NCI-H526 treated with DMSO at 0.1 percent for 48 hours (cell line): ENCODE measurements at places on chromosomes 12 and 14.
A peak's percentile ranks its signal among the peaks of the same experiment; 100 is the strongest.

DNA sequence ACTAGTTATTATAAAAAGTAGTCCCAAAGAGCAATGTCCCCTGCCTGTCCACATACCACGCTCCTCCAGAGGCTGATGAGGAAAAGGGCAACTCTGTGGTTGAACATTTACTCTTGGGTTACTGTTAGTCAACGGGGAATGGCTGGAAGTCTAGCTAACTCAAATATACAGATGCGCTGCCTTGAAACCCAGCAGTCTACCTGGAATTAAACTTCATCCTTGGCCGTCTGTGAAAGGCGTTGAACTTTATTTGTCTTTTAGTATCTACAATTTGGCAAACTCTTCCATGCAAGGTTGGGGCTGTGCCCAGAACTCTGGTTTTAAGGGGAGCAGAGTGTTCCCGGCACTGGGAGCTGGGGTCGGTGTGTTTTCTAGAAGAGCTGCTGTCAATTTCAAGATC, 3.9 kb upstream of the MEG3 start:
- DNase-seq = no peak

DNA sequence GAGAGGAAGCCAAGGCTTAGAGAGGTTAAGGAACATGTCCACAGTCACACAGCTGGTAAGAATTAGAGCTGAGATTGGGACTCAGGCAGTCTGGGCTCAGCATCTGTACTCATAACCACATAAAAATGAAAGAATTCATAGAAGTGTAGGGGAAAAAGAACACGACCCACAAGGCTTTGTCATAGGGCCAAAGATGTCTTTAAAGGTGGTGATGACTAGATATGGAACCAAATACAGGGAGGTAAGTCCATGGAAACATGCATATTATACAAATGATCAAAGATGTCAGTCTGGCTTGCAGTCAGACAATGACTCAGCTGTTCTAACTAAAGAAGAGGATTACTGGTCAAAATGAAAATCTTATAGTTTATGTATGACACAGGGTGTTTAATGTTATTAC, 7.2 kb upstream of the SSPN start:
- no peak for DNase-seq

GRCh38 chr12:85809500-85809899, 26.7 kb downstream of the RASSF9 start:
- no peak for DNase-seq

GRCh38 chr14:68632054-68632895, 160.6 kb downstream of the ZFP36L1 start:
- no peak for DNase-seq

DNA sequence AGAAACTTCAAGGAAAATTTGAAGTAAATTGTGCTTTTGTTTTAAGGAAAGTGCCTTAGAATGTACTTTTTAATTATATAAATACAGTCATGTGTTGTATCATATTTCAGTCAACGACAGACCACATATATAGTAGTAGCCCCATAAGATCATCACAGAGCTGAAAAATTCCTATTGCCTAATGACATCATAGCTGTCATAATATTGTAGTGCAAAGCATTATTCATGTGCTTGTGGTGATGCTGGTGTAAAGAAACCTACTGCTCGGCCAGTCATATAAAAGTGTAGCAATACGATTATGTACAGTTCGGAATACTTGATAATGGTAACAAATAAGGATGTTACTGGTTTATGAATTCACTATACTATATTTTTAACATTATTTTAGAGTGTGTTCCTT, 198.9 kb upstream of the SLC16A7 start:
- DNase-seq = no peak

DNA sequence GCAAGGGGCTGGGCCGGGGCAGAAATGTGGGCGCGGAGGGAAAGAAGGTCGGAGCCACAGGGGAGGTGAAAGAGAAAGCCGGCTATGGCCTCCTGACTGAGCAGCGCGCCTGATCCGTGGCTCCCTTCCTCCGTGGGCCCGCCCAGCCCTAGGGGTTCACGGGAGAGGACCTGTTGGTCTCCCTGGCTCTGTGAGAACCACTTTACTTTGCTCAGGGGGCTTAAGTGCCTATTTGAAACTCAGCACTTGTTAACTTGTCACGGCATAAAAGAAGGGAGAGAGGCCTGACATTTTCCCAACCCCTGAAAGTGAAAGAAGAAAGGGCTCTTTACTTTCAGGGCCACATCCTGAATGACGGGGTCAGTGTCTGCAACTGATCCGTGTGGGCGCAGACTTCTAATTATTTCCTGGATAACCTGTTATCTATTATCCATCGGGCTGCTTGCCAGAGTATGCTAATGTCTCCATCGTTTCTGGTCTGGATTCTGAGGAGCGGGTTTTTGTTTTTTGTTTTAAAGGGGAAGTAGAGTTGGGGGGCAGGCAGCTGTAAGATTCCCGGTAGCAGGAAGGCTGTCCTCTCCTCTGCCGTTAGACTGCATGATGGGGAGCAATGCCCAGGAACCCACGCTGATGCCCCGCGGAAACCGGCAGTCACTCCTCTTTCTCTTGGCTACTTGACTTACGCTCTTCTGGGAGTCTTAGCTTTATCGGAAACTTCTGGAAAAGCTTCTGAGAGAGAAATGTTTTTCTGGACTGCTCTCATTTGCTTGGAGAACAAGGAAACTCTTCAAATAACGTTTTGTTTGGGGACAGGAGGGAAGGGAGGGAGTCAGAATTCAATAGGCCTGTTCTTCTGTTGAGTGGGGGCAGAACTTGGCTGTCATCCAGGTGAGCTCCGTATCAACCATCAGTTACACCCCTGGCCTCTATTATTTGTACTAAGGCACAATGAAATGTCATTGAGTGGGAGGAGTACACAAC, 127.7 kb upstream of the MAX start:
- DNase-seq = peak; percentile 58

DNA sequence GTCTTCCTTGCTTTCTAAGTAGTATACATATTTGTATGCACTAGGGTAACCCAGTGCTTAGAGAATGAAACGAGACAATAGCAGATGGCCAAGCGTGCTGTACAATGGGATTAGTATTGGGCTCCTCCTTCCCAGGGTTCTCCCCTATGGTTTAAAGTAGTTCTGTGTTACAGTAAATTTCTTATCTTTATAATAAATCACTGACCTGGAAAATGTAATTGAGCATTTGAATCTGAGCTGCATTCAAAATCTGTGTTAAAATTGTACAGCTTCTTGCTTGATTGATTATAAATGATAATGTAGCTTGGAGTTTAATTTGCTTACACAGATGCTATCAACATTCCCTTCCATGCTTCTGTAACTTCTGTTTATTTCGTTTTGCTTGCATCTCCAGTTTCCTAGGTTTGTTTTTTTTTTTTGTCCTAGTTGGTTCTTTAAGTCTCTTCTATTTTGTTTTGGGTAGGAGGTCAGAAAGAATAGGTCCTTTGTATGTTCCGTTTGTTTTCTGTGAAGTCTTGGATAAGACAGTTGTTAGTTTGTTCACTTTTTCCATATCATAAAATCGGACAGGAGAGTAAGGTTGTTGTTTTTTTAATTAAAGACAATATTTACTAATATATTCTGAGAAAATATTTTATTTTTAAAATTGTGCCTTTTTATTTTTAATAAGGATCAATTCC, 171.2 kb downstream of the ERC1 start:
- DNase-seq = no peak

GRCh38 chr12:62983594-62983993, 48.6 kb upstream of the PPM1H start:
- no peak for DNase-seq

DNA sequence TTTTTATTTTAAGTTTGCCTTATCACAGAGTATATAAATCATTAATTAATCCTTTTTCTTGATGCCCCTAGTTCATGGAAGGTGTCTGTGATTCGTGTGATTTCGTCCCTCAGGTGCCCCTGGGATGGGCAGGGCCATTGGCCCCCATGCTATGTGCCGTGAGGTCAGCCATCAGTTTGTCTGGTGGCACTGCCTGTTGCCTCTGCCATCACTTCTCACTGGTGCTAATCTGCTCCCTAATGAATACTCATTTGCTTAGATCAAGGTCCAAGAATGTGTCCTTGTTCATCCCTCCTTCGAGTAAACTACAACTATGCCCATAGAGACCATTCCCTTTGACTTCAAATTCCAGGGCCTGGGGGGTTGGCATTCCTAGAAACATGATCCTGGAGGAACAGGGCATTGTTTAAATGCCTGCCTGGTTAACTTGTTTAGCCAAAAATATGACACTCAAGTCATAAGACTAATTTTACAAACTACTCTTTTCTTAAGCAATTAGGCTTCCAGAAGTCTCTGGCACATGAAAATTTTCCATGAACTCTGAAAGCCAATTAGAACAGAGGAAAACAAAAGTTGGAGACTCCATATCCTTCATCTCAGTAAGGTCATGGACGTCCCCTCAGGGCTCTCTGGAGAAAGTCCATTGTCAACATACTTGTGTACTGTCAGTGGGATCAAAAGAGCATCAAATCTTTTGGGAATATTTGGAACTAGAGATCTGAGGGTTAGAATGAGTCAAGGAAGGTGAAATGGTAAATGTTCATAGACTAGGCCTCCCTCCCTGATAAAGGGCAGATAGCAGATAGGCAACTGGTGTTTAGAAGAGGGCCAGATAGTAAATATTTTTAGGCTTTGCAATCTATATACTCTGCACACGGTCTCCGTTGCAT, 90.9 kb upstream of the PLXNC1 start:
- no peak for DNase-seq

GRCh38 chr12:109112720-109113465, 3.5 kb upstream of the ACACB start:
- DNase-seq = no peak

GRCh38 chr12:4177262-4177661, 96.3 kb upstream of the CCND2 start:
- DNase-seq = no peak
